ENCODE measurements at places on chromosomes 3 and 15.

- no peak for DNase-seq
These were observed 20.3 kb downstream of the IL12A start for GRCh38 chr3:160008961-160009360.

DNA sequence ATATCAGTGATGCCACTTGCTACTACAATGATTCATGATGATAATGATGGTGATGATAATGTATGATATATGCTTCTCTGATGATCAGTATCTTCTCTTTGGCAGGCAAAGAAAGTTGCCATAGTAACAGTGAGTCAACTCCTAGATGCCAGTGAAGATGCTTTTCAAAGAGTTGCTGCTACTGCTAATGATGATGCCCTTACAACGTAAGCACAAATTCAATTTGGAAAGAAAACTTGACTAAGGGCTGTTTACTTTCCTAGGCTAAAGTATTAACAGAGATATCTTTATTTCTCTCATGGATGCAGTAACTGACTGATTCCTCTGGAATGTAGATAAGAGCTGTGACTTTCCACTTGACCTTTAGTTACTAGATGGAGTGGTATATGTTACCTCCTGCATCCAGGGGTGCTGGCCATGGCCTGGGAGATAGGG, 27.8 kb downstream of the ADGRG7 start:
- DNase-seq, result no peak

GRCh38 chr3:30658328-30659052, 52.1 kb downstream of the TGFBR2 start:
- peak; percentile 59 for DNase-seq

DNA sequence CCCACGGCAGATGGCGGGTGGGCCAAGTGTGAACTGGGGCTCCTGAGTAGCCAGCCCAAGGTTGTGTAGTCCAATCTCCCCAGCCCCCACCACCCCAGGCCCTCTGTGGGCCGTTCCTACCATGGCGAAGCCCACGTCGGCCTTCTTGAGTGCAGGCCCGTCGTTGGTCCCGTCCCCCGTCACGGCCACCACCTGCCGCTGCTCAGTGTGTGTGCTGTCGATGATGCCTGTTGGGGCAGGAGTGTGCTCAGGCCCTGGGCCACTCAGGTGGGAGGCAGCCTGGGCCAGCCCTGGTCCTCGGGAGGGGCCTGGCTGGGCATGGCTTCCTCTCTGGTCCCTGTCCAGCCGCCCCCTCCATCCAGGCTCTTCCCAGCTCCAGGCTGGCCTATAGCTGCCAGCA, 25.0 kb upstream of the SEC13 start:
- no peak for DNase-seq

DNA sequence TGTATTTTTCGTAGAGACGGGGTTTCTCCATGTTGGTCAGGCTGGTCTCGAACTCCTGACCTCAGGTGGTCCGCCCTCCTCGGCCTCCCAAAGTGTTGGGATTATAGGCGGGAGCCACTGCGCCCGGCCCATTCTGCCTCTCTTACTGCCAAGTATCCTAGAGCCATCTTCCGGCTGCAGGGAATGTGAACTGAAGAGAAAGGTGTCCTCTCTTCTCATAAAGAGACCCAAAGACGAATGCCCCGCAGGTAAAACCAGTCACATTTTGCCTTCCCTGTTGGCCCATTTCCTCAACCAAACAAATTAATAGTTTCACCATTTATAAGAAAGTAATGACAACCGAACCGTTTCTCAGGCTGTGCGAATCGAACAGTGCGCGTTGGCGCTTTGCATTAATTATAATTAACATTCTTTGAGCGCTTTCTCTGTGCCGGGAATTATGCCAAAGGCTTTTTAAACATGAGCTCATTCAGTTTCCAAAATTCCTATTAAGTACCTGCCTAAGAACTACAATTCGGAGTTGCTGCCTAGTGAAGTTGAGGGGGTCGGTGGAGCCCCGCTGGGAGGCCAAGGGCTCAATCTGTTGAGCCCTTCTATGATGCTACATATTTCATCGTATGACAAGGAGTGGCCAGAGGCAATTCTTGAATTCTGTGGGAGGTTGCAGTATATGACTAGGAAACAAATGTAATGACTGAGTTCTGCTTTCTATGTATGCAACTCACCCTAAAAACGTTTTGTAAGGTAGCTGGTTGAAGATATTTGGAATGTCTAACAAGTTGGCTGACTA, 819 bp upstream of the RPL24 start:
- no peak for DNase-seq

DNA sequence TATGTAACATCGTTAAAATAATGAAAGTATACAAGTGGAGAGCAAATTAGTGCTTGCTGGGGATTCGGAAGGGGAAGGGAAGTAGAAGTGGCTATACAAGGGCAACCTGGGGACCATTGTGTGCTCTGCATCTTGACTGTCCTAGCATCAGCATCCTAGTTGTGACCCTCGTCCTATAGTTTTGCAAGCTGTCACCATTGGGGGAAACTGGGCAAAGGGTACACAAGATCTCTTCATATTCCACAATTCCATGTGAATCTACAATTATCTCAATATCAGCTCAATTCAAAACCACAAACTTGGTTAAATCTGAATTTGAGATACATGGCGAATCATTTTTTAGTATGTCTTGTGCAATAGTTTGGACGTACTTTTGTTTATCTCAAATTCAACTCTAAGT, 30.9 kb downstream of the WNT7A start:
- DNase-seq, result no peak

DNA sequence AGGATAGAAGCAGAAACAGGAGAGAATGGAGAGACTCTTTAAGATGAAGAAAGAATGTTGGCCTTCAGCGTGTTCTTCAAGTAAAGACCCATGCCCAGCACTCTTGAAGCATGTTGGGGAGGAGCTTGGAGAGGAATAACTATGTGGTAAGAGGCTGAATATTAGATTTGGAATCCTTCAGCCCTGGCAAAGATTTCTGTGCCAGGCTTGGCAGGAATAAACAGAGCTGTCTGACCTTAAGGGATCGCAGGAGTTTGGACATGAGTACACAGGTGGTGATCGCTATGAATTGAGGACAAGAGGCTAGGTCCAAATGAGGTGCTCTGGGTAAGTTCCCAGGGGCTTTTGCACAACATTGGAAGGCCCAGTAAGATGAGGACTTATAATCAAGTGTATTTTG, 132.6 kb upstream of the TBL1XR1 start:
- no peak for DNase-seq

GRCh38 chr3:46860017-46860809, 3.0 kb downstream of the MYL3 start:
- DNase-seq, result peak; percentile 43

GRCh38 chr15:51403946-51404695, 62.7 kb downstream of the GLDN start:
- DNase-seq, result no peak

Measured in right forelimb (tissue), 1 donor.